ENCODE measurements at places on chromosomes 13 and 19.

- DNase-seq: no peak
Measured at GRCh38 chr19:45306040-45306439, 16.6 kb downstream of the CKM start.

DNA sequence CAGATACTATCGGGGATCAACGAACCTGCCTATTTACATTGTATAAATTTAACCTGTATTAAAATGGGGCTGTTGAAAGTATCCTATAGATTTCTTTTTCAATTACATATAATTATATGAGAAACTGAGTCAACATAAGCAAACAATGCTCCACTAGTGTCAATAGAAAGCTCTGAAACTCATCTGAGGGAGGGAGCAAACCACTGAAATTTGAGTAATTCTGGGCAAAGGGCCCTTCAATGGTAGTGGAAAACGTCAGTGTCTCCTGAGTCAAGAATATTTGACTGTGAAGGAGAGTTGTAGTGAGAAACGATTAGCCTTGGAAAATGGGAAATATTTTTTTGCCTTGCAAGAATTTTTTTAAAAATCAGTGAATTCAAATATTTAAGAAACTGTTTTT is 17.6 kb upstream of the VN1R4 start:
- no peak for DNase-seq

DNA sequence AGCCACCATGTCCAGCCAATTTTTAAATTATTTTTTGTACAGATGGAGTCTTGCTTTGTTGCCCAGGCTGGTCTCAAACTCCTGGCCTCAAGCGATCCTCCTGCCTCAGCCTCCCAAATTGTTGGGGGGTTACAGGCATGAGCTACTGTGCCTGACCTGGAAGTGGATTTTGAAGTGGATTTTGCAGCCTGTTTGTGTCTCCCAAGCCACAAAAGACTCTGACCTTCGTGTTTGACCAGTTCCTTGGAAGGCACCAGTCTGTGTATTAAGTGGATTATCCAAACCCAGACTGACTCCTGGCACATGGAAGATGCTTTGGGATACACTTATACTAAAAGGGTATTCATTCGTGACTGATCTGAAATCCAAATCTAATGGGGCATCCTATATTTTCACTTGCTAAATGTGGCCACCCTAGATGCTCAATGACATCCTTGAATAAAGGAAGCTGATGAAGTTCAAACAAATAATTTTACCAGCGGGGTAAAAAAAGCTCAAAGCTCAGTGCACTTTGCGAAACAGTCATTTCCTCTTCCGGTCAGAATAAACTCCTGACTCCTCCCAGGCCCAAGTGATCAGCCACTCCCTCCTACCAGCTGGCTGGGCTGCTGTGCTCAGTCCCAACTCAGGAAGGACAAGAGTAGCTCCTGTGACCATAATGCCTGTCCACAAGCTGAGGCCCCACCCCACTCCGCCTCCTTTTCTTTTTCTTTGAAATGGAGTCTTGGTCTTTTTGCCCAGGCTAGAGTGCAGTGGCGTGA is 32.6 kb upstream of the GATAD2A start:
- DNase-seq: no peak

DNA sequence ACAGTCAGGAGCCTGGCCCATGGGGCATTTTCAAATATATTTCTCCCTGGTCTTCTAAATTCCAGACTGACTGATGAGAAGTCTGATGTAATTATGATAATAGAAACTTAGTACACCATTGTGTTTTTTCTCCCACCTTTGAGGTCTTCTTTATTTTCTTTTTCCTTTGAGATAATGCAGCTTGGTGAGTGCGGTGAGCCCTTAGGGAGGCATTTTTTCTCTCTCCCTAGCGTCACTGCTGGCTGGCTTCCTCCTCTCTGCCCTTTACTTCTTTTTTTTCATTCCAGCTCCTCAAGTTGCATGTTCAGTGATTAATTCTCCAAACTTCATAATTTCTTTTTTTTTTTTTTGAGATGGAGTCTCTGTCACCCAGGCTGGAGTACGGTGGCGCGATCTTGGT is 12.8 kb upstream of the CDC42EP5 start:
- no peak for DNase-seq

- no peak for DNase-seq
Measured at GRCh38 chr19:50712833-50713232, 6.8 kb downstream of the SHANK1 start.

GRCh38 chr19:41324921-41325639 is 15.1 kb downstream of the CCDC97 start:
- DNase-seq: no peak

DNA sequence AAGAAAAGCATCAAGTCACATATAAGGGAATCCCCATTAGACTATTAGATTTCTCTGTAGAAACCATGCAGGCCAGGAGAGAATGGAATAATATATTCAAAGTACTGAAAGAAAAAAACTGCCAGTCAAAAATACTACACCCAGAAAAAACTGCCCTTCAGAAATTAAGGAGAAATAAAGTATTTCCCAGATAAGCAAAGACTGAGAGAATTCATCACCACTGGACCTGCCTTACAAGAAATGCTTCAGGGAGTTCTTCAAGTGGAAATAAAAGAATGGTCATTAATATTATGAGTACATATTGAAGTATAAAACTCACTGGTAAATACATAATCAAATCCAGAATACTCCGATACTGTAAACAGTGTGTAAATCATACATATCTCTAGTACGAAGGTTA is 35.9 kb downstream of the VWA8 start:
- no peak for DNase-seq

DNA sequence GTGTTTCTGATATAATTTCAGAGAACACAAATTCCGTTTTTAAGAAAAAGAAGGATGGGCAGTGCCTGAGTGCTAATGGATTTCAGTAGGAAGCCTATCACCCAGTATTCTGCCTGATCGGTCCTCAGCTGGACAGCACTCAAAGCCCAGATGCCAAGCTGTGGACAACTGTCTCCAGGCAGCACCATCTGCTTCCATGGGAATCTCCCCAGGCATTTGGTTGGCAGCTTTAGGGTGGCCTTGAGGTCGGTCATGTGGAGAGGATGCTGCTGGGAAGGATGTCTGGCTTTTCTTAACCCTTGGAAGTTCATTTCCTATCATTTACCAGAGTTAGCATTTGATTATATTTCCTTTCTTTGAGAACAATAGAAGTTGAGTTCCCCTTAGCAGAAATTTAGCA is 311.7 kb downstream of the TBC1D4 start:
- DNase-seq: no peak

GRCh38 chr13:93118081-93118615 is 108.5 kb upstream of the GPC6 start:
- no peak for DNase-seq

GRCh38 chr19:2428321-2428690 is 920 bp upstream of the TIMM13 start:
- DNase-seq: no peak

DNA sequence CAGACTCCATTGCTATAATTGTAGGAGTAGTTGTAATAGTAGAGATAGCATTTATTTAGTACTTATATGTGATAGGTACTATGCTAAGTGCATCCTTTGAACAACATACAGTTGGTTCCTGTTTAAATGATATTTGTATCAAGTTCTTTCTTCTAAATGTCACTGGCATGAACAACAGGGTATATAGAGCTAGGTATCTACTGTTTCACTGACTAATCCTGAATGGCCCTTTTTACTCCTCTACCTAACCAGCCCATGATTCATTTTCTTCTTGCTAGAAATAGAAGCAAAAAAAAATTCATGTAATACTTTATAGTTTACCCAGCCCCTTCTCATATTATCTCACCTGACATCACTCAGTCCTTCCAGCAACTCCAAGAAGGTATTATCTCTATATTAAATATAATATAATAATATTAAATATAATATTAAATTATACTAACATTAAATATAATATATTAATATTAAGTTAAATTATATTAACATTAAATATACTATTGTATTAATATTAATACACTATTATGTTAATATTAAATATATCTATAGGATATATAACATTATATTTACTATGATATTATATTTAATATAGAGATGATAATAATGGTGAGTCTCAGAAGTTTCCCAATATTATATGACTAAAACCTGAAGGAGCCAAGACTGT is 74.2 kb downstream of the FRY start:
- DNase-seq: no peak

- no peak for DNase-seq
Measured at GRCh38 chr19:31908496-31909225, 436.7 kb upstream of the ZNF507 start.

- DNase-seq: no peak
Measured at GRCh38 chr13:71672512-71672911, 194.5 kb downstream of the DACH1 start.

GRCh38 chr13:44415815-44416214 is 42.2 kb downstream of the SERP2 start:
- no peak for DNase-seq

DNA sequence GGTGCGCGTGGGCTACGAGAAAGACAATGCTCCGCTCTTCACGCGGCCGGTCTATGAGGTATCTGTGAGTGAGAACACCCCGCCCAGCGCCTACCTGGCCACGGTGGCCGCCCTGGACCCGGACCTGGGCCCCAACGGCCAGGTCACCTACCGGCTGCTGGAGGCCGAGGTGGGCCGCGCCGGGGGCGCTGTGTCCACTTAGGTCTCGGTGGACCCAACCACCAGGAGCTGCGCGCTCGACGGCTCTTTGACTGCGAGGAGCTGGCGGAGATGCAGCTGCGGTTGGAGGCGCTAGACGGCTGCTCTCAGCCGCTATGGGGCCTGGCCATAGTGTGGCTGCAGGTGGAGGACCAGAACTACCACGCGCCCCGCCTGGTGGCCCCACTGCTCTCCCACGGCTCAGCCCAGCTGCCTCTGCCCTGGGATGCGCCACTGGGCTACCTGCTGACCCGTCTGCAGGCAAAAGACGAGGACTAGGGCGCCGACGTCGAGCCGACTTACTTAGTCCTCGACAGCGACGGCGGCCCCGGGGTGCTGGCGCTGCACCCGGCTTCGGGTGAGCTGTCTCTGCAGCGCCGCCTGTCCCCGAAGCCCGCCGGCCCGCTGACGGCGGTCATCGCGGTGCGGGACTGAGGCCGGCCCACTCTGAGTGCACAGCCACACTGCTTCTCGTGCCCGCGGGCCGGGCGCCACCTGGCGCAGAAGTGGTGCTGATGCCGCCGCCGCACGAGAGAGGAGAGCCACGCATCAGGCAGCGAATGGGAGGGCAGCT is 173.0 kb downstream of the OLFM4 start:
- no peak for DNase-seq

DNA sequence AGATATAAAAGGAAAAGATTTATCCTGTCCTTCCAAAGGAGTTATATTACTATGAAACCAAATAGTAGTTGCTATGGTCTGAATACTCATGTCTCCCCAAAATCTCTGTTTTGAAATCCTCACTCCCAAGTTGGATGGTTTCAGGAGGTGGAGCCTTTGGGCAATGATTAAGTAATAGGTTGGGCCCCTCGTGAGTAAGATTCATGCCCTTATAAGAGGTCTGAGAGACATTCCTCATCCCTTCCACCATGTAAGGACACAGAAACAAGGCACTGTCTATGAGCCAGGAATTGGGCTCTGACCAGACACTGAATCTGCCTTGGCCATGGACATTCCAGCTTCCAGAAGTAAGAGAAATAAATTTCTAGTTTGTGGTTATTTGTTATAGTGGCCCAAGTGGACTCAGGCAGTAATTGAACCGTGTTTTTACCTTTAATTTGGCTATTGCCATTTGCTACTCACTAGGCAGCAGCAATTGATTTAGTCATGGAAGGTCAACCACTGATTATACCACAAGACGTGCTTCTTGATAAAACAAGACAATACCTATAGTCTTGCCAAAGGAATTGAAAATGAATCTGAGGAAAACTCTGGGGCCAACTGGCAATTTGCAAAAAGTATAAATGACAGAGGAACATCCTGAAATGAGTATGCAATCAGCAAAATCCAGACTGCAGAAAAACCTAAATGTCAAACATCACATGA is 717.4 kb upstream of the SPRY2 start:
- no peak for DNase-seq

- DNase-seq: no peak
Measured at GRCh38 chr19:13005861-13006370, 10.6 kb downstream of the NFIX start.

DNA sequence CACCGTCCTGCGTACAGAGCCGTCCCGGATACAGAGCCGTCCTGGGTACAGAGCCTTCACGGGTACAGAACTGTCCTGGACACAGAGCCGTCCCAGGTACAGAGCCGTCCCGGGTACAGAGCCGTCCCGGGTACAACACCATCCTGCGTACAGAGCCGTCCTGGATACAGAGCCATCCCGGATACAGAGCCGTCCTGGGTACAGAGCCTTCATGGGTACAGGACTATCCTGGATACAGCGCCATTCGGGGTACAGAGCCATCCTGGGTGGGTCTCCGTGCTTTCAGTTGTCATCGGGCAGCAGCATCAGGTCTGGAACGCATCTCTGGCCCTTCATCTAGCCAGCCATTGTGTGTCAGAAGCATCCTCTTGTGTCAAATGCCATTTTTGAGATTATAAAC is 222.3 kb upstream of the SOX1 start:
- DNase-seq: no peak

DNA sequence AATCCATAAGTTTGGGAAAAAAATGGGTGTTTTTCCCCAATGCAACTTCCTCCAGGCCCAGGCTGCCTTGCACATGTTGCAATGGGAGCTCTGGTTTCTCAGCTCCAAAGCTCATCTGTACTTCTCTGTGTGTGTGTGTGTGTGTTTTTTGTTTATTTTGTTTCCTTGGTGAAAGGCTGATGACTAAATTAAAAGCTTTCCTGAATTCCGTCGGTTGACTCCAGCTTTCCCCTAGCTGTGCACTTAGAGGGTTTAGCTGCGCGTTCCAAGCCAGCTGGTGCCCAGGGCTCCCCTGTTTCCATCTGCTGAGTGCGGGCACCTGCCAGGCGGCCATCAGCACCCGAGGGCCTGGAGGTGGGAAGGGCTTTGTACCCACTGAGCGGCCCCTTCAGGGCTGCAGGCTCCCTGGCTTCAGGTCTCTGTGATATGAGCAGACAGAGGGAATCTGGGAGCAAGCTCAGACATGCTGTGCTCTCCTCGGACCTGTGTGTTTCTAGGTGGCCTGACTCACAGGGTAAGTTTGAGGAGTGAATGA is 129.1 kb upstream of the SOX1 start:
- no peak for DNase-seq

DNA sequence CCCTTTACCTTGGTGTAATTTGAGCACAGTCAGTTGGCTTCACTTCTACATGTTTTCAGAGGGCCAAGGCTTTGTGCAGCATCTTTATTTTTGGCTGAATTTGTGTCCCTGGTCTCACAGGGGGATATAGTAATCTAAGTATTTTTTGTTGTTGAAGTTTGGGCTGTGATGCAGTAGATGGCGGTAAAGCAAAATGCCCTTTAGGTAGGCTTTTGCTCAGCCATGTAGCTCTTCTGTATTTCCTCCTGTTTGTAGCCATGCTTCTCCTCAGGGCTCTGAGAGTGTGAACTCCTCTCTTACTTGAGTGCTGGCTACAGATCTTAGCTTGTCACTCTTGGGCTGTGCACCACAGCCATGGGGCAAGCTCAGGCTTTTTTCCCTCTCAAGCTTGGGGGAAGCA is 328.6 kb downstream of the SLITRK5 start:
- no peak for DNase-seq

GRCh38 chr19:46841458-46842083 is 9.1 kb downstream of the AP2S1 start:
- no peak for DNase-seq

Measured in NCI-H187 treated with DMSO at 0.1 percent for 48 hours (cell line).